ENCODE measurements at places on chromosomes 11 and 22.
A peak's percentile ranks its signal among the peaks of the same experiment; 100 is the strongest.

DNA sequence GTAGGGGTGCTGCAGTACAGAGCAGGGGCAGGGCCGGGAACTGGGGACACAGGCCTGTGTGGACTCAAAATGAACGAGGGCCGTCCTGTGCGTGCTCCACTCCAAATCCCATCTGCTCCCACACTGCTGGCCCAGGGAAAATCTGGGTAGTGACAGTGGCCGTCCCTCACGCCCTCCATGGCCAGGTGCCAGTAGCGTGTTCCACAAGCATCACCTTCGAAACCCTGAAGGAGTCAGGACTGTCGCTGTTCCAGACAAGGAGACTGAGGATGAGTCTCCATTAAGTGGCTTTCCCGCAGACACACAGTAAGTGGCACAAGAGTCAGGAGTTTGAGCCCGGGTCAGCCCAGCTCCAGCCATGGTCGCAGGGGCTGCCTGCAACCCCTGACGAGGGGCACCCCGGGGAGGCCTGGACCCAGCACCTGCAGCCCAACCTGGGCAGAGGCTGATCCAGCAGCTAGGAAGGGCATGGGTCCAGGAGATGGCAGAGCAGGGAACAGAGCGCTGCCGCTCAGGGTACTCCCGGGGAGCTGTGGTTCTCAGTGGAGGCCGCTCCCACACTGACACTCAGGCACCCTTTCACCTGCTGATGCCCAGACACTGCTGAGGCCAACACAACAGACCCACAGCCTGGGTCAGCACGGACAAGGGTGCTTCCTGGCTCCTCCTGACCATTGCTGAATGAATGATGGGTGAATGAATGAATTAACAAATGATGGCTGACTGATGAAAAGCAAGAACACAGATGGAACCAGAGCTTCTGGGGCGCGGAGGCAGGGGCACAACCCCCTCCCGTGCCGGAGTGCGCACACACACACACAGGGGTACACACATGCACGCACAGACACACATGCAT is 35.3 kb downstream of the IGF2 start:
- no peak for DNase-seq

GRCh38 chr11:27353593-27354358 is 9.2 kb downstream of the CCDC34 start:
- DNase-seq = no peak

GRCh38 chr11:31798554-31799434 is 12.3 kb downstream of the PAX6 start:
- DNase-seq = peak; percentile 89

- DNase-seq = no peak
Observed at GRCh38 chr11:66297610-66298009, 5.9 kb downstream of the TMEM151A start.

DNA sequence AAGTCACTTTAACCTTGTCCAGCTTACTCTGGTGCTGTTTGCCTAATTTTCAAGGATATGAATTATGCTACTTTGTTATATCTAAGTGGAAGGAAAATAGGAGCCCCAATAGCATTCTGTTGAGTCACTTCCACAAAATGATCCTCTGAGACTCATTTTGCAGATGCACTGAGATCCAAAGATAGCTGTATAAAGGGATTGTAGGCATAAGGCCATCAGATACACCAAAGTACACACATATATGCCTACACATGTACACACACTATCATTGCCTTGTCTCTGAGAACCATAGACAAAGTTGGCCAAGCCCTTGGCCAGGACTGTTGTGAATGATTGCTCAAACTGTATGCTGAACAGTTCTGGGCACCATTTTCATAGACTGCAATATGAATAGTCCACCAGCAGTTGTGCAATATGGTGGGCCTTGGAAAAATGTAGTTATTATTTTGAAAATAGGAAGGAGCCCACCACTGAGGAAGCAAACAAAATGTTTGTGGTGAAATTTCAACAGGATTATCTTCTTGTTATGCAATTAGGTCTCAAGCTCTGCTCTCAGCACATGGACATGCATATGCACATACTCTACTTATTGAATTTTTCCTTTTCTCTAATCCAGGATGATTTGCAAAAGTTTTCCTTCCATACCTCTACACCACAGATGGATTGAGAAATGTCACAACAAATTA is 186.0 kb upstream of the CTSC start:
- DNase-seq = no peak
